ENCODE measurements at places on chromosomes 2 and 18.

DNA sequence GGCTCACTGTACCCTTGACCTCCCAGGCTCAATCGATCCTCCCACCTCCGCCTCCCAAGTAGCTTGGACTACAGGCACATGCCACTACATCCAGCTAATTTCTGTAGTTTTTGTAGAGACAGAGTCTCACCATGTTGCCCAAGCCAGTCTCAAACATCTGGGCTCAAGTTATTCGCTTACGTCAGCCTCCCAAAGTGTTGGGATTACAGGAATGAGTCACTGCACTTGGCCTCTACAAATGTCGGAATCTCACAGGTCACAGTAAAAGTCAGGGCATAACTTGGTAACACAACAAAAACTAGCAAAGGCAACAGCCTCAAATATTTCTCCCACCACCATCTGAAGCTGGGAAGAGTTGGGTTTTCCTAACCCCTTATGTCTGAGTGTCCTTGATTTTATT, 25.3 kb downstream of the SCG2 start:
- peak; percentile 70 for DNase-seq

DNA sequence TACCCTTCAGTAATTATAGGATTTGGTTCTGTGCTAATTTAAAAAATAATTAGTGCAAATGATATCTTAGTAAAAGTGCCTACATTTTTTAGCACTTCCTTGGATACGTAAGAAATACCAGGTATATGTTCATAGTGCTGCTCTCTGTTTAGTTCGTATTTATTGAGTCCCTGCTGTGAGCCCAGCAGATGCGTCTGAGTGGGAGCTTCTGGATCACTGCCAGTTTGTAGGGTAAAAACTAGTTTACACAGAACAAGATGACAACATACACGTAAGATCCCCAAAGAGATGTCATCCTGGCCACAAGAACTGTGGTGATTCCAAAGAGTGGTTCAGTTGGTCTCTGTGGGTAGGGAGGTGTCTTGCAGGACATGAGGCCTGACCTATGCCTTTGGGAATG, 103.2 kb downstream of the CTIF start:
- peak; percentile 30 for DNase-seq

GRCh38 chr2:234003972-234004617, 46.4 kb upstream of the SPP2 start:
- peak; percentile 90 for DNase-seq

- DNase-seq, result no peak
These were observed 190.7 kb downstream of the RDH14 start for GRCh38 chr2:18369760-18370159.

DNA sequence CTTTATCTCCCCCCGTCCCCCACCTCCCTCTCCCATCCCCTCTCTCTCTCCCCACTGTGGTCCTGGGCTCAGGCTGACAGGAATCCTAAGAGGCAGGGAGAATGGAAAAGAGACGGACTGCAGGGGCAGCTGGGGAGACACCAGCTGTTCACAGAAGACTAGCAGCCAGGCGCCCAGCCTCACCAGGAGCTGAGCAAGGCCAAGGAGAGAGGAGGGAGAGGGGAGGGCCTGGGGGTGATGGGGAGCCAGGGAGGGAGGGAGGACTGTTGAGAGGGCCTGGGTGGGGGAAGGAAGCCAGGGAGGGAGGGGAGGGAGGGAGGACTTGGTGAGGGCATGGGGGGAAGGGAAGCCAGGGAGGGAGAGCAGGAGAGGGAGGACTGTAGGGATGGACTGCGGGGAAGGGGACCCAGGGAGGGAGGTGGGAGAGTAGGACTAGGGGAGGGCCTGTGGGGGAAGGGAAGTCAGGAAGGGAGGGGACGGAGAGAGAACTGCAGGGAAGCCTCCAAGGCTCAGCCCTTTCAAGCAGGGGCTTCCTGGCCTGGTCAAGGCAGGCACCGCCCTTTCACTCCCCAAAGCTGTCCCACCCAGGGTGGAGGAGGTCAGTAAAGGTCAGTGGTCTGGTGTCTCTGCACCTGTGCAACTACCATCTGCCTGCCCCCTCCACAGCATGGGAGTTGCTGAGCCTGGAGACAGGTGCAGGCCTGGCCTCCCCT, 517.7 kb upstream of the MYT1L start:
- DNase-seq, result no peak

DNA sequence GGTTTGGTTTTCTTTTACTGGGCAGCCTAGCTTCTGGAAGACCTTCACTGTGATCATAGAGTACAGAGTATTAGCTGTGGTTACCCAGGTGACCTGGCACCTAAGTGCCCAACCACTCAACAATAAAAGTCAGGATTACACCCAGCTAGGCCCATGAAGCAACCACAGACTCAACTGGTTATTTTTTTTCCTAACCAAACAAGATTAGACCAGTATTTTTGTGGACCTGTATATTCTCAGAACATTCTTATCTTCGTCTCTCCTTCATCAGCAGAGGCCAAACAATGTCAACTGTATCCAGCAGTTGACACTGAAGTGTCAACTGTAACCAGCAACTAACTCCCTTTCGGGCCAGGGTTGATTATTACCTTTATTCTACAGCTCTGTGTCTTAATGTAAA, 289.2 kb upstream of the SLC39A10 start:
- no peak for DNase-seq

DNA sequence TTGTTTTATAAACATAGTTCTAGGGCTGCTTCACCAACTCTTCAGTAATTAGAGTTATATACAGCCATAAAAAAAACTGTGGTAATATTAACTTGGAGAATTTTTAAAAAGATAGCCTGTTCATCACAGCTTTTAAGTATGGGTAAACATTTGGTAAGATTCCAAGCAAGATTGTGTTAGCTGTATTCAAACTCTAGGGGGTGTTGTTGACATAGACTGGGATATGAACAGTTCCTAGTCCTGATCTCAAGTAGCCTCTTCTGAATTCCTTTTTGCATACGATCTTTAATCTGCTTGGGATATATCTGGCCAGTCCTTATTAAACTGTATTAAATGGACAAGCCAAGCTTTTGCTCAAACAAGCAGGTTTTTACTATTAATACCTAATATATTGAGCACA, 13.4 kb downstream of the NOP58 start:
- DNase-seq, result peak; percentile 72

- no peak for DNase-seq
These were observed 49.1 kb upstream of the CTAGE1 start for GRCh38 chr18:22466608-22467395.

GRCh38 chr2:161353543-161353942, 45.3 kb downstream of the PSMD14 start:
- no peak for DNase-seq

DNA sequence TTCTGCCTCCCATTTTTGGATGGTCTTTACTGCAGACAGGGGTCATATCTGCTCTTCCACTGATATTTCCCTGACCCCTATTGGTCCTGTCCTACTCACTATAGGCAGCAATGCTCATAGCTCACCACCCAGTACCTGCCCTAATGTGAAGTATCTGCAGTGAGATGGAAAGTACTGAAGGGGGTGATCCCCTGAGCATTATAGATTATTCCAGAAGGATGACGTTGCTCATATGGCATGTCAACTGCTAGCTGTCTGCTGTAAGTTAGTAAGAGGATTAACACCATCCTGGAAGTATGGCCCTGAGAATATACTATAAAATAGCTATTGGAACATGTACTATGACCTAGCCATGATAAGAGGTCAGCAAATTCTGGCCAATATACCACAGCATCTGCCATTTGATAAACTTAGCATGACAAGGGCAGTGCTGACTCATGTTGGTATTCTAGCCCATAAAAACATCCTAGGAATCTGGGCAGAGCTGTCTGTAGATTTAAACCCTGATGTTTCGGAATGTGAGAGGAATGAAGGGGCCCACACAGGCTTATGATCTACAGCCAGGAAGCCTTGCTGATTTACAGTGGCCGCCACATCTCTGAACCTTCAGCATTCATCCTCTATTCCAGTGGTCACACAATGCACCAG, 451.4 kb downstream of the TNS1 start:
- DNase-seq, result no peak

DNA sequence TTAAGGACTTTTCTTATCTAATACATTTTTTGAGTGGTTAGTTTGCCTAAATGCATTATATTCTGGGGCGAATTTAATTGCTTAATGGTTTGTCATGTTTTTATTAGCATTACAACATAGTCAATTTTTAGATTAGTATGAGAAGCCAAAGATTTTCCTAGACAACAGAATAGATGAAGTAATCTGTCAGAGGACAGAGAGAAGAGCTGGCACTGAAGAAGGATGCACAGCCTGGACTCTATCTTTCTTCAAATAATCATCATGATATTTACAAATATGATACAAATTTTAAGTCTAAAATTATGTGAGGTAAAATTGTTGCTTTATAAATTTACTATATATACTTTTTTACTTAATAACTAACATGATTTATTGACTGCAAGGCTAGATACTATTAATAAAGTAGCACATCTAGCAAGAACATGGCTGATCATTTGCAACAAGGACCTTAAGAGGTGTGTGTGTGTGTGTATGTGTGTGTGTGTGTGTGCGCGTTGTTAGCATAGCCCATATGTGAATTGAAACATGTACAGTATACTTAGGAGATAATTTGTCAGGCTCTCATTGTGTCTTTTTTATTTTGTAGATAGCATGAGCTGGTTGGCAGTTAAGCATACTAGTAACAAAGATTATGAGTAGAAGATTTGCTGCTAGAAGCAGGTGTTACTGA, 752.2 kb downstream of the DCDC2C start:
- no peak for DNase-seq

DNA sequence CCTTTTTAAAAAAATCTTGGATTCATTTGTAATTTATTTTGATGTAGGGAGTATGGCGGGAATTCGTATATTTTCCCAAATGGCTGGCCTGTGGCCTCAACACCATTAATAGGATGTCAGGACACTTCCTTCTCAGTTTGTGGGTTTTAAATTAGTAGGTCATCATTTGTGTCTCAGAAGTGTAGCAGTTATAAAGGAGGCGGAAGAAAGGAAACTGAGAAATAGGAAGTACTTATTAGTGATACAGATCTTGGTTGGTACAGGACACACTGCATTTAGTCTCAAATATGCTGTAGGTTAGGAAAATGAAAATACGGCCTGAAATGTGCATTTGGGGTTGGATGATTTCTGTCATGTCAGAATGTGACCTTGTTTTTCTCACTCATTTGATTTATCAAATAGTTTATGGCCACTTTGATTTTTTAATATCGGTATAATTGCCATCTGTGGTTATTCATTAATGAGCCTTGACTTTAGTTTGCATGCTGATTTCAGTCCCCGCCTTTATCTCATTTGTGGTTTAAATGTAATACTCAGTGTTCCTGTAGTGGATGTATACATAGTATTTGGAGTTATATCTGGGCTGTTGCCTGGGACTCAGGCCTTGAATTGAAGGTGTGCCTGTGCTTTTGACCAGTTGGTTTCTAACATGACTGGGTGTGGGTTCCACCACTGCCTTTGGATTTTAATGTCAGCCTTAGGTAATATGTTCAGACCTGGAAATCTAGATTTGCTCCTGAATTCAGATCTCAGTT, 31.4 kb downstream of the ZCCHC2 start:
- no peak for DNase-seq

DNA sequence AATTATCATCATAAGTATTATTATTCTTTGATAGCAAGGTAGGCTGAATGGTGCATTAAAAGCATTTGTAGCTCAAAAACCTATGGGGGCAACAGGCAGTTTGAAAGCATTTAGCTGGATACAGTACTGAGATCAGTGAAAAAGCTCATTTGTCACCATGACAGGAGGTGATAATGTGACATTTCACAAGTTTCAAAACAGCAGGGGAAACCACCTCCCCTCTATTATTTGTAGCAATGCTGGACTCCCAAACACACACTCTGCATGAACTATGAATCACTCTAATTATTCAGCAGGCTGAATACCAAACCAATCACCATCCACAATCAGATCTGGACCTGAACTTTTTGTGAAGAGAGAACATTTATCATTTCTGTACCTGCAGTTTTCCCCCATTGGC, 63.4 kb downstream of the MYO5B start:
- DNase-seq, result no peak

GRCh38 chr18:49730951-49731391, 82.4 kb downstream of the ACAA2 start:
- no peak for DNase-seq

GRCh38 chr2:213104092-213104902, 47.1 kb downstream of the IKZF2 start:
- peak; percentile 68 for DNase-seq

DNA sequence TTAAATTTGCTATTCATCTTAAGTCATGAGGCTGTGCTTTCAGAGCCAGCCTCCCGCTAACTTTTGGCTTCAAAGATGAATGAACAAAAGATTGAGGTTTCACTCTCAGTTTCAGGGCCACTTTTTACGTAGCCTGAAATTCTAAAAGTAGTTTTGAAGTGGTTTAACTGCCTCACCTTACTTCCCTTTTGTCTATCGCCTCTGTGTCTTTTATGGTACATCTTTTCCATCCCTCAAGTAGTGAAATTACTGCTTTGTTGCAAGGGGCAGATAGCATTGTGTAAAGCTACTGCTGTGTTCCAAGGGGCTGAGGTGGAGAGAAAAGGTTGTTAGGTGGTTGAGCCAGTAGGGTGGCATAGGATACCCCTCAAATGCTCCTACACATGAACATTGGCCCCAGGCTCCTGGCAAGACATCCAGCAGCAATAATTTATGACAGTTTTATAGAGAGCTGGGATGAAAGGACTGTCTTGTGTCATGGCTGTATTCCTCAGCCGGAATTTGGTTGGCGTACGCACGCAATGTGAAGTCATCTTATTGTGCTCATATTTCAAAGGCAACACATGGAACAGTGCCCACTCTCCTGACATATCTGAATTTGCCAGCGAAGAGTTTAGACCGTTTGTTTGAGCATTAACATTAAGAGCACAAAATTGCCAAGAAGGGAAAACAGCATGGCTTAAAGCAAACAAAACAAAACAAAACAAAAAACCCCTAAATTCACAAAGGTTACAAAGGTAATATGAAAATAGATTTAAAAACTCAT, 32.2 kb downstream of the QPCT start:
- DNase-seq, result peak; percentile 81

- no peak for DNase-seq
These were observed 14.0 kb downstream of the ATP8B1 start for GRCh38 chr18:57789090-57789489.

- DNase-seq, result no peak
These were observed 7.3 kb downstream of the PLA2R1 start for GRCh38 chr2:160054984-160055725.

- no peak for DNase-seq
These were observed 16.2 kb upstream of the BBS5 start for GRCh38 chr2:169462896-169463695.

Data from A673 (cell line).